ENCODE measurements at places on chromosomes 2 and 18.

DNA sequence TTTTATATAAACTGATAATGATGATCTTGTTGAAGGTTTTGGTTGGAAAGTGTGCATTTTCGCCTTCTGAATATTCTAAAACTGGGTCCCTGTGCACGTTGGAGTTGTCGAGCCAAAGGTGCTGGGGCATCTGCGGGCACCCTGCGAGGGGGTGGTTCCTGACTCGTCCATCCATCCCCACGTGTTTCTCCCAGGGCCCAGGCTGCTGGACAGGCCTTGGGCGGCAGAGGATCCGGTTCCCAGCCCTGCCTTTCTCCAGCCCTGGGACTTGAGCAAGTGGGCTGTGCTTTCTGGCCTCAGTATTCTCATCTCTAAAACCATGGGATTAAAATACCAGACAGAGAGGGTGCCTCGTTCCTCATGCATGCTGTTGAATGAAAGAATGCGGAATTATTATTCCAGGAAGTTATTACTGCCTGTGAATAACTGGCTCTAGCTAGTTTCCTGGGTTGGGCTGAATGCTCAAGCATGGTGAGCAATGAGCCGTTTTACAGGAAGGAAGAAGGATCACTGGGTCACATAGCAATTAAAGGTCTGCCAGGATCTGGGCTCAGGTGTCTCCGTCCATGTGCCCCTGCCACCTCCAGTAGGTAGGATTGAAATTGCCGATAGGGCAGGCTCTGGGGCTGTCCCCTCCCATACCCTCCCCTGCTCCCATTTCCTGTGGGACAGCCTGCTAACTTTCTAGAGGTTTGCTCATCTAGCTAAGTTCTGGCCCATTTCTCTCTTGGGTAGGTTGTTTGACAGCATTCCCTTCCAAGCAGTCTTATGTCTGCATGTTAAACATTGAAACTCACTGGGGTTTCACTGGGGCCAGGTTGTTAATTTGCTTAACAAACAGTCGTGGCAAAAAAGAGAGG is 77.2 kb upstream of the HS6ST1 start:
- no peak for DNase-seq

DNA sequence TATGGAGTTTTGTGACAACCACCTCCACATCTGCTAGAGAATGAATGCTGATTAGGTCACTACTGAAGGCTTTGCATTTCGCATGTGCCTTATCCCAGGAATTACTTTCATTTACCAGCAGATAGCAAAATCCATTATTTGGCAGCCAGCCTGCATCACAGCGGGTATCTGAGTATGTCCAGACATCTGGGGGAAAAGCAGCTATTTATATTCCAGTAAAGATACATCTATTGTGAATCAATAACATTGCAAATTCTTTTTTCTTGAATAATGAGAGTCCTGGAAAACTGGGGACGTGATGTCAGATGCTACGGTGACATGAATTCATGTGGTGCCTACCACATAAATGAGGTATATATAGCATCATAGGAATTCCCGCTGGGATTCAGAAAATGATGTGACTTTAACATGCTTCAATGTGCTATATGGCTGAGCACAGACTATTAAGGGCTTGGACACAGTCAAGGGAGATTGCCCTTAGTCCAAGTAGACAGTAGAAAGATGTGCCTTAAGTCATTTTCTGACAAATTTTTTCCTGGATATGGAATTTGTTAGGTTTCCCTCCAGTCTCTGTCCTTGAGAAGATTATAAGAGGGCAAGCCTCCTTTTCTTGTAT is 84.2 kb upstream of the CD302 start:
- DNase-seq = no peak

DNA sequence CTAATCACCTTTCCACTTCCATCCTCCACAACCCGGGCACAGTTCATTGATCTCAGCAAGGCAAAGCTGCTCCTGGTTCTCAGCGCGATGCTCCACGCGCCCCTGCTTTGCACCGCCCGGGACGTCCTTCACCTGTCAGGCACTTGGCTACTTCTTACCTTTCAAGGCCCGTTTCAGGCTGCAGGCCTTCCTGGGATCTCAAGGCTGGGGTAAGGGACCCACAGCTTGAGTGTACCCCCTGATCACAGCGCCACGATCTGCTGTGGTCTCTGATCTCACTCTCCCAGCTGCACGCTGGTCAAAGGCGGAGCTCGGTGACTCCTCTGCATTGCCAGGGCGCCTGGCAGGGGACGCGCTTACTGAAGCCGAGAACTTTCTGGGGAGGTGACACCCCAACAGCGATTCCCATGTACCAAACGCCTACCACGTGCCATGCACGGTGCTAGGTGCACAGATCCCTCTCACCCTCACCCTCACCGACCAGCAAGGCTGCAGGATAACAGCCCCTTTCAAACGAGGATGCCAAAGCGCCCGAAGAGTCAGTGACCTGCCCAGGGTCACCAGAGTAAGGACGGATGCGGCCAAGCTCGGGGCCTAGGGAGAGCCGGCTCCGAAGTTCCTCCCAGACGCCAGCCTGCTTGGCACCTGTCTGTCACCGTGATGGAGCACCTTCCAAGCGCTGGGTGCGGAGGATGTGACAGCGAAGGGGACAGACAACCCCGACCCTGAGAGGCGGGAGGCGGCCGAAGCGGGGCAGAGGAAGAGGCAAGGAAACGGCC is 818 bp downstream of the ITGB1BP1 start:
- peak; percentile 81 for DNase-seq

- DNase-seq = no peak
These were observed 708 bp upstream of the RIF1 start for GRCh38 chr2:151408788-151409600.

DNA sequence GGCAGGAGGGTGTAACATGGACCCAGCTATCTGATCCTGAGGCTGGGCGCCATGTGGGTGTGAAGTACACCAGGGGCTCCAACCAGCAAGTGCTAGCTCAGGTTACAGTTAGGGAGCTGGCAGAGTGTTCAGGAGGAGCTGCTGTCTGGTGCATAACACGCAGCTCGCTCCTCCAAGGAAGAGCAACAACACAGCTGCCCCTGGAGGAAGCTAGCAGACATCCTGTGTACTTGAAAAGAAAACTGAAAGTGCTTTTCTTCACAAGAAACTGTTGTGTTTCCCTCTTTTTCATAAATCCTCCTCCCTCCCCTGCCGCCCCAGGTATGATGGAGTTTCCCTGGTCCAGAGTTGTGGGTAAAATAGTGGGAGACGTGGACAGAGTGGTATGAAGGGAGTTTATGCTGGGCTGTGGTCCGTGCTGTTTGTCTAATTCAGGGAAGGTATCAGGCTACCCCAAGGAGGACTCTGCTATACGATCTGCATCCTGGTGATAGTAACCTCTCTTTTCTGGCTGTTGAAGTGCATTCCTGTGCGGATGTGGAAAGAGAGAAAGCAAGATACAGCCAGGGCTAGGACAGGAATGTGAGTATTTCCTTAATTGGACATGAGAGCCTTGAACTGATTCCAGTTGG is 6.1 kb upstream of the LBH start:
- peak; percentile 76 for DNase-seq

DNA sequence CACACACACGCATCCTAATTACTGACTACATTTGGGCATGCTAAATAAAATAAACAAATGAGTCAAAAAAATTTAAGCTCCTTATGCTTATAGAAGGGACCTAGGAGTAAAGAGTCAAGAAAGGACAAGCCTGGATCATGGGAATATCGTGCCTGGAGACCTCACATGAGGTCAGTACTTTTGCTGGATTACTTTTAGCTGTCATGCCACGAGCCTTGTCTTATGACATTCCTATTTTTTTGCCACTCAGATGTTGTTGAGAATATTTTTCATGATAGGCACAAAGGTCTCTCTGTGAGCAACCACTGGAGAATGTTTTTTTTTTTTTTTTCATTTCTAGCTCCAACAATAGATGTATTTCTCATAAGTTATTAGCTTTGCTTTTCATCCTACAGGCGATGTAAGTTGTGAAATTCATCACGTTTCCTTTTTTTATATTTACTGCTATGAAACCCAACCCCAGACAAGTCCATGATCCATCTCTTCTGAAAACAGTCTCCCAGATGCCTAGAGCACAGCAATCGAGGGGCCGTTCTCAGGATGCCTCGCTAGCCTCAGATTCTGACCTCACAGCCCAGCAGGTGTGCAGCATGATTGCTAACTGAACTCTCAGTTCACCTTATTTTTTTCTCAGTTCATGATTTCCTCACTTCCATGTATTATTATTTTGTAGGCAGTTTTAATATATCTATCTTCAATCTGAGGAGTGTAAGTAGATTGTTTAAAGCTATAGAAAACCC is 464.5 kb downstream of the IRS1 start:
- DNase-seq = no peak

GRCh38 chr2:224196810-224197209 is 157.7 kb upstream of the SERPINE2 start:
- no peak for DNase-seq

DNA sequence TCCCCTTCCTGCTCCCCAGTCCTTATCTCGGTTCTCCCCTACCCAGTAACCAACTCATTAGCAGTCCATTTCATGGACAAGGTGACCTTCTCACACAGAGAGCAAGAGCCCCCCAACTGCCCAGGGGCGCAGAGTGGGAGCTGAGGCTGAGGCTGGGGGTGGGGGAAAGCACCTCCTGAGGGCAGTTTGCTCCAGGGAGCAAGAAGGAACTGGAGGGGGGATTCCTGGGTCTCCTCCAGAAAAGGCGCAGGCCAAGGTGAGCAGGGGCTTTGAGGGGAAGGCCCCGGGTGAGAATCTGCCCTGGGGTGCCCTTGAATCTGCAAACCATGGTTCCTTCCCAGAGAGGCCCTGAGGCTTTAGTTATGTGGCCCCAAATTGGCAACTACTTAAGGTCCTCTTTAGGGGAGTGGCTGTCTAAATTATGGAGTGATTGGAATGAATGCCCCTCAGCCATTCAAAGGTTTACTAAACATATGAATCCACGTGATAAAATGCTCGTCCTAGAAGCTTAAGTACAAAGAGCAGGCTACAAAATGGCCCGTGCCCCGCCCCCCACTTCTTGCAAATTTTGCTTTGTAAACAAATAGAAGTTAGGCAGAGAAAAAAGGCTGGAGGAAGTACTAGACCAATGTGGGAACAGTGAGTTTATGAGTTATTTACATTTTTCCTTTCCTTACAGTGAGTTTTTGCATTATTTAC is 123.5 kb upstream of the HS6ST1 start:
- peak; percentile 83 for DNase-seq

DNA sequence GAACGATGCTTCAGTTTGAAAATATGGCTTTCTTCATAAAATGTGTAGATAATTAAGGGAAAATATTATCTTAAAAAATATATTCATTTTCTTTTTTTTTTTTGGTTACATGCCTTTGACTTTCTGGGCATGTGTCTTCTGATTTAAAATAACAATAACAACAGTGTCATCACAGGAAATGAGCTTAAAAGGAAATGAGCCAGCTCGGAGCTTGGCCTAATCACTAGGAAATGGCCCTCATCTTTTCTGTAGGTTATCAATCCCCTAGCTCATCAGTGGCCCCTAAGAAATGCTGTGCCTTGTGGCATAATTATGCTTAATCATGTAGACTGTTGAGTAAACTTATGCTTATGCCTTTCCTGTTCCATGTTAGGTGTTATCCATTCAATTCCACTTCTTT is 141.8 kb upstream of the FHL2 start:
- no peak for DNase-seq

GRCh38 chr18:48154828-48155227 is 224.4 kb upstream of the SMAD2 start:
- DNase-seq = no peak

DNA sequence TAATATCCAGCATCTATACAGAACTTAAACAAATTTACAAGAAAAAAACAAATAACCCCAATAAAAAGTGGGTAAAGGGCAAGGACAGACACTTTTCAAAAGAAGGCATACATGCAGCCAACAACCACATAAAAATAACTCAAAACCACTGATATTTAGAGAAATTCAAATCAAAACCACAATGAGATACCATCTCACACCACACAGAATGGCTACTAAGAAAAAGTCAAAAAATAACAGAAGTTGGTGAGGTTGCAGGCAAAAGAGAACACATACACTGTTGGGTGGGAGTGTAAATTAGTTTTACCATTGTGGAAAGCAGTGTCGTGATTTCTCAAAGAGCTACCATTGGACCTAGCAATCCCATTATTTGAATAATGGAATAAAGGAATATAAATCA is 1973.9 kb upstream of the LRRTM1 start:
- DNase-seq = peak; percentile 50

GRCh38 chr2:241798631-241799521 is 10.1 kb upstream of the NEU4 start:
- DNase-seq = no peak

GRCh38 chr2:222169346-222169745 is 129.5 kb downstream of the PAX3 start:
- no peak for DNase-seq

DNA sequence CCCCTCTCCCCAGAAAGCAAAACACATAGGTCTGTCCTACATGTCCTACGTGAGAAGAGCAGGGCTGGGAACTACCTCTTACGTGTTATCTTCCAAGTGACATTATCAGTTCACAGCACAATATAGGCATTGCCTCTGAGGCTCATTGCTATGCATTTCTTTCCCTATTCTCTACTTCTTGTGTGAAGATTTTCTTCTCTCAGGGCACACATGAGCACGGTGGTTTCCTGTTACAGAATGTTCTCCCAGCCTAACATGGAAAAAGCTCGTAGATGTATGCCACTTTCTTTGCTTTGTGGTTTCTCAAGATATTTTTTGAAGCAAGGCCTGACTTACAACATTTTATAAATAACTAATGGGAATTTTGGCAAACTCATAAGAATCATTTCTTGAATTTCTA is 19.4 kb upstream of the DSC3 start:
- DNase-seq = peak; percentile 8

DNA sequence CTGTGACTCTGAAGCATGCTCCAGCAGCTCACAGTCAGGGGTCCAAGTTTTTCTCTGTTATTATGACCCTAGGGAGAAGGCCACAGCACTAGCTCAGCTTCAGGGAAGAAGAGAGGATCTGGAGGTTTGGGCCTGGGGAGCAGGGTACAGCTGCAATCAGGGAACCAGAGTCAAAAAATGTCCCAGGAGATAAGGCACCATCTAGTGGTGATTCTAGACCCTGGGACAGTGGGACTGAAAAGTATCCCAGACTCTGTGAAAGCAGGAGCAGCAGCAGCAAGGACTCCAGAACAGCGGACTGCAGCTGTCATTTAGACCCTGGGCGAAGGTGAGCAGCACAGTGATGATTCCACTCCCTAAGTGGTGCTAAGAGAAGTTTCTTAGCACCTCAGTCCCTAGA is 278.4 kb upstream of the DDX18 start:
- DNase-seq = peak; percentile 4

All from hematopoietic multipotent progenitor cell treated with erythropoietin and hydrocortisone succinate and interleukin-3 and kit ligand, for 4 days (in vitro differentiated cells).